ENCODE measurements at places on chromosomes 1 and 21.

DNA sequence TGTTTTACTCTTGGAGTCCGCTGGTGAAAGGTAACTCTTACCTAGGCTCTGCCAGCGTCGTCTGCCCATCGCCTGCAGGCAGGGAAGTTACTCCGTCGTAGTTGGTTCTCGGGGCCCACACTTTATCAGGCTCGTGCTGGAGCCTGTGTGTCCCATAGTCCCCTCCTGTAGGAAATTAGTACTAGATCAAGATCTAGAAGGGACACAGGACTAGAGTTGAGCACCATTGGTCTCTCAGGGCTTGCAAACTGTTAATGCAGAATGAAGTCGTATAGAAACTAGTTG lies 940 bp downstream of the SRRM1 start:
- no peak for DNase-seq

GRCh38 chr1:51875291-51875772 lies 3.2 kb downstream of the NRDC start:
- no peak for DNase-seq

DNA sequence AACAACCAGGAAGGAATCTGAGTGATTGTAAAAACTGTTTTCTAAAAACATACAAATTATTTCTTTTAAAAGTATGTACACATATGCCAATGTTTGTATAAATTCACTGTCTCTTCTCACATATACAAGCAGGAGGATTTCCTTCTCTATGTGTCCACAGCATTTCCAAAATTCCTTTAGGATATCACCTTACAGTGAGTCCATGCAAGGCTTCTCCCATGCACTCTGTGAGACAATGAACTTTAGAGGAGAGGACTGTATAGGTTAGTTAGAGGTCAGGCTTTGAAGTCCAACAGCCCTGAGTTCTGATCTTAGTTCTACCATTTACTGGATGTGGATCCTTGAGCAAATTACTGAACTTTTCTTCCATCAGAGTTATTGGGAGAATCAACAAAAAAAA lies 34.1 kb upstream of the USH2A start:
- no peak for DNase-seq

GRCh38 chr1:89938171-89939055 lies 56.5 kb upstream of the ZNF326 start:
- peak; percentile 41 for DNase-seq

GRCh38 chr1:33560680-33561079 lies 88.2 kb downstream of the ZSCAN20 start:
- peak; percentile 28 for DNase-seq

DNA sequence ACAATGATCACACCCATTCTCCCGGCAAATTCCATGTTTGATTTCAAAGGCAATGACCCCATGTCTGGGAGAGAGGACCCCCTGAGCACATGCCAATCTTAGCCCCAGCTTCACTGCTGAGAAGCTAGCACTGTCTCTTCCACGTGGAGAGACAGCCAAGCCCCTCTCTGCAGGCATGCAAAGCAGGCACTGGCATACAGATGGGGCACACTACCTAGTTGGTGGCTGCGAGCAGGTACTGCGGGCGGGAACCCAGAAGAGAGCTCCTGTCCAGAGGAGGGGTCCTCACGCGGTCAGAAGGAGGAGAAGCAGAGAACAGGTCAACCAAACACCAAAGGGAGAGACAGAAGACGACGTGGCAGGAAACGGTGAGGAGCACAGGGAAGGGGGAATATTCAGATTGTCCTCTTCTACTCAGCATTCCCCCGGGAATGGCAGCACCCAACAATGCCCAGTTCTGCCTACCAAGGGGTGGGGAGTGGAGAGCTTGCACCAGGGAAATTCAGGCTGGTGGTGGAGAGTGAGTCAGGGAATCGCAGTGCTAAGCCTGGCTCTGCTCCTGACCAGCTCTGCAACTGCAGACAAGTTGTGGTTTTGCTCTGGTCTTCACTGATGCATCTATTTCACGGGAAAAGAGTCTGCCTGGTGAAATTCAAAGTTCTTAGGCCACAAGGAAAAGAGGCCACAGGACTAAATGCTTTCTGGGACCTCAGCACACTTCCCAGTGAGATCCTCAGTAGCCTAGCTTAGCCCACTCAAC lies 48.1 kb upstream of the GOLT1A start:
- DNase-seq = peak; percentile 51

GRCh38 chr1:32507021-32507420 lies 32.2 kb upstream of the ZBTB8A start:
- no peak for DNase-seq

DNA sequence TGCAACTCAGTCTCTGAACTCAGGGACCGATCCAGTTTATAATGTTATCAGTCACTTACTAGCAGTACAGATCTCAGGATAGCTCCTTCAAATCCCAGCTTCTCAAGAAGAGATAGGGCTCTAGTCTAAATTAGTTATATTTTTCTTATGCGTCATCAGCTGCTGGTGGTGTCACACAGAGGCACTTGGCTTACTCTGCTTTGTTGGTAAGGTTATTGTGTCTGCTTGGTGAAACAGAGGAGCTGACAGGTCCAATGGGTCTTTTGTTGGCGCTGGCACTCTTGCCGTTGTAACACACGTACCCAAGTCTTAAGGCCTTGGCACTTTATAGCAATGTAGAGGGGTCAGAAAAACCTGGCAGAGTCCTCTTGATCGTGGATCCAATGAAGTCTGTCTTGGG lies 12.2 kb downstream of the TOR1AIP2 start:
- DNase-seq = no peak

DNA sequence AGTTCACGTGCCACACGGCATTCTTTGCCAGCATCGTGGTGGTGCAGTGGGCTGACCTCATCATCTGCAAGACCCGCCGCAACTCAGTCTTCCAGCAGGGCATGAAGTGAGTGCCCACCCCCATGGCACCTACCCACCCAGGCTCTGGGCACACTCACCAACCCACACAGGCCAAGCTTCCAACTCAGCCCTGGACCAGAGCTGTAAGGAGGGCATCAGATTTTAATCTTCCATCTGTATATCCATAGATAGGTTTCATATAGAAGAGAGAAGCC lies 14.5 kb upstream of the ATP1A4 start:
- no peak for DNase-seq

- DNase-seq = peak; percentile 85
Measured at GRCh38 chr1:174114788-174115448, 44.4 kb upstream of the RABGAP1L start.

GRCh38 chr1:55860798-55861519 lies 645.8 kb upstream of the USP24 start:
- no peak for DNase-seq

DNA sequence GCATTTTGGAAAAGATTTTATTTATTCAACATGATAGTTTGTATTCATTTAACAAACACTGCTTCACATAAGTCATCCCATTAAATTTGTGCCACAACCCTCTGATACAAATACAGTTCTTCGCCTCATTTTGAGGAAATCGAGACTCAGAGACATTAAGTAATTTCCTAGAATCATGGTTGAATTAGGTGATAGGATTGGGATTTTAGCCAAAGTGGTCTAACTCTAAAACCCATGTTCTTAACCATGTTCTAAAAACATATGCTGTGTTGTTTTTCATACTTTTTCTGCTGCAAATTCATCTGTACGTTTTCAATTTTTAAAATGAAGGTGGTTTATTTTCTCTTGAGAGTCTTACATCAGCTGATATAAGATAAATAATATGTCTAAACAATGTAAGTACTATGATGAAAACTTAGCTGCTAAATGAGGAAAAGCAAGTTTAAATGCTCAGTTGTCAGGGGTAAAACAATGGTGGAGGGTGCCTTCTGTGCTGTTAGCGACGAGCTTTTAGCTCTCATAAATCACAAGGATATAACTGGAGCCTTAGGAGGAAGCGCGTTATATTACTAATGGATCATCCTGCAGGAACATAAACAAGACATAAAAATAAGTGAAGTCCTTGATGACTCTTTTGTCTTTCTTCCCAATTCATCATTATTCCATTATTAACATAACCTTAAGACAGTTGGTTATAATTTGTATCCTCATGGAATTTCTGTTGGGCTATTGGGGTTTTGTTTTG lies 97.7 kb downstream of the CACHD1 start:
- DNase-seq = peak; percentile 17

DNA sequence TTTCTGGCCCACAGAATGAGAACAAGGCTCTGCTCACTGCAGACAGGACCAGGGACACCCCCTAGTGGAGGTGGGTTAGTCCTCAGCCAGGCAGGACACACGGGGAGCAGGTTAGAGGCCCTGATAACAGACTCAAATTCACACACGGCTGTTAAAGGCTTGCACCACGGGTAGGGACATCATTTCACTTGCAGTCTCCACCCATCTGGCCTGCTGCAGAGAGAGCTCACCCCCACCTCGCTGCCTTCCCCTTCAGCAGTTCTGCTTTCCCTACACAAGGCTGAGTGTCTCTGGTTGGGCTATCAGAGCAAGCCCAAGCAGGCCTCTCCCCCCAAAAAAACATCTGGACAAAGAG lies 20.6 kb downstream of the MEF2D start:
- DNase-seq = peak; percentile 15

- no peak for DNase-seq
Measured at GRCh38 chr1:41484402-41485241, at the start of gene EDN2. Gene EDN2 (minus strand): TSS chr1:41484683. CDS start chr1:41484601, 82 bp downstream.

GRCh38 chr21:42939582-42940413 lies 14.4 kb upstream of the ERVH48-1 start:
- peak; percentile 92 for DNase-seq

- DNase-seq = no peak
Measured at GRCh38 chr1:213689260-213689659, 298.5 kb upstream of the PROX1 start.

DNA sequence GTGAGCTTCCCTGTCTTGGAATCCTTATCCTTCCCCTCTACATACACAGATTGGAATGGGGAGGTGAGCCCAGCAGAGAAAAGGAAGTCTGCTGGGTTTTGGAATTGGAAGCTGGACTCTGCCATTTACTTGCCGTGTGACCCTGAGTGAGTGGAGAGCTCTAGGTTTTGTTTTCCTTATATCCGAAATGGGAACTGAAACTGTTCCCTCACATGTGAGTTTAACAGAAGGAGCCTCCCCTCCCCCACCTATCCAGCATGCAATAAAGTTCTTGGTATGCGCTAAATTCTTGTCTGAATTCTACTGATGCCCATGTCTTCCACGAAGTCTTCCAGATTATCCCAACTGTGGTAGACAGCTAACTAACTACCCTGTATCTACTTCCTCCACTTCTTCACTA lies 58.7 kb downstream of the NENF start:
- DNase-seq = no peak

- no peak for DNase-seq
Measured at GRCh38 chr1:245991266-245991665, 515.8 kb downstream of the SMYD3 start.

DNA sequence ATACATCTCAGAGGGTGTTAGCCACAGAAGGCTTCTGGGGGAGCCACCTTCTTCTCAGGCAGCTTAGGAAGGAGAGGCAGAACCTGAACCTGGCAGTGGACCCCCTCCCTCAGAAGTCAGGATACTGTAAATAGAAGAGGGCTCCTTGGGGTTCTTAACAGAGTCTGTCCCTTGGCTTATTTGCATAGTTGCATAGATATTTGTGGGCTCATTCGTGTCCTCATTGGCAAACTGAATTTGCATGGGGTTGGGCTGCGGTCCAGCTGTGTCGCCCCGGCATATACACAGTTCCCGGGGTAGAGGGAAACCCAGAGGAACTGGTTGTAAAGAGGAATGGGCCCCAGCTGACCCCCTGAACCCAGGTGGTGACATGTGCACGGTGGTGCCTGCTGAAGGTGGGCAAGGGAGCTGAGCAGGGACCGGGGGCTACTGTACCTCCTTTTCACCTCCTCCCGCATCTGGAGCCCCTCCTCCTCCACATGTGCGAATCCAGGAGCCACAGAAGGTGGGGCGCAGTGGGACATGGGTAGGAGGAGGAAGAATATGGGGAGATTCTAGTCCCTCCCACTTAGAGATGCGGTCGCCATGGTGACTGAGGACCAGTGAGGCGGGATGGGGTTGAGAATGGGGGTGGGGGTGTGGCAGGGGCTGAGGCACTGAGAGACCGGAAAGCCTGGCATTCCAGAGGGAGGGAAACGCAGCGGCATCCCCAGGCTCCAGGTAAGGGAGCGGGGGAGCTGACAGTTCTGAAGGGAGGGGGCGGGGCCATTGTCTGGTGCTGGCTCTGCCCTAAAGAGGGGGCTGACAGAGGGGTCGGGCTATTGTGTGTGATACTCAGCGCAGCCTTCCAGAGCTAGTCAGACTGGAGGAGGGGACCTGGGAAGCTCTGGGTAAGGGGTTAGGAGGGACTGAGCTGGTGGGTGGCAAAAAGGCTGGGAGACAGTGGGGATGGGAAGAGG lies 3.7 kb upstream of the SEMA4A start:
- no peak for DNase-seq

DNA sequence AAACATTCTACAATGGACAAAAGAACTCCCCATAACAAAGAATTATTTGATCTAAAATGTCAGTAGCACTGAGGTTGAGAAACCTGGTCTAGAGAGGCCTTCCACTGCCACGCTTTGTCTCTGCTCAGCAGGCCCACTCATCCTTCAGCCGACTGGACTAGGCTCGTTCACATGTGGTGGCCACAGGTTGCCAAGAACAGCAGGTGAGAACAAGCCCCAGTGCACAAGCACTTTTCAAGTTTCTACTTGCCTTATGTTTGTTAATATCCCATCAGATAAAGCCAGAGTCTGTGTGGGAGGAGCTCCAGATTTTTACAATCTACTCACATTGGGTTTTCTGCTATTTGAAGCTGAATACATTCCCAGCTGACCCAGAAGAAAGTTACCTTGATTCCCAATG lies 9.1 kb upstream of the EFHD2 start:
- no peak for DNase-seq

- DNase-seq = no peak
Measured at GRCh38 chr1:68180441-68181164, 51.7 kb downstream of the WLS start.

- peak; percentile 14 for DNase-seq
Measured at GRCh38 chr1:63893976-63894375, 120.2 kb downstream of the ROR1 start.

GRCh38 chr1:111778066-111778465 lies 22.4 kb downstream of the DDX20 start:
- no peak for DNase-seq

DNA sequence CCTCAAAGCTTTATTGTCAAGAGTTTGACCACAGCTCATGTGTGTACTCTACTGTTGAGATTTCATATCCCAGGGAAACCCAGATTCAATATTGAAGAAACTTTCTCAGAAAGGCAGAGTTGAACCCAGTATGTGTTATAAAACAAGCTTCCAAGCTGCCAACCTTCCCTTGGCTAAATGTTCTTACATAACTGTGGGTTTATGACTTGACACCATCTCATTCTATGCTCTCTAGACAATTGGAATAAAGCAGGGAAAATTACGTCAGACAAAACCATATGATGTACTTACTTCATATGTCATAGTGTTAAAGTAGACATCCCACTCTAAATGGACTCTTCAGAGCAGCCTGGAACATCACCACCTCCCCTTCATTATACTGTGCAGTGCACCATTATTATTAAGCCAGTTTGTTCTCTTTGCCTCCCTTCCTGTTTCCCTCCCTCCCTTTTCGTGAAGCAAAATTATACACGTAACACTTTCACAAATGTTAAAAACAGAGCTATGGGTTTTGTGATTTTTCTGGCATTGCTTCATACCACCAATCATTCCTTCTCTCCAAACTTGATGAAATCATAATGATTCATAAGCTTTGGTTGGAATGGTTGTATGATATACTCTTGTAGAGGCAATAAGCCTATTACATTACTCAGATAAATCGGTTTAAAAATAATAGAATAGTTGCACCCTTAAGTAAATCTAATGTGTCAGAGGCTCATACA lies 507.2 kb downstream of the LTN1 start:
- peak; percentile 50 for DNase-seq
